ENCODE measurements at places on chromosomes 1 and 21.

- no peak for DNase-seq
Measured at GRCh38 chr1:56481140-56481694, 98.1 kb downstream of the PLPP3 start.

DNA sequence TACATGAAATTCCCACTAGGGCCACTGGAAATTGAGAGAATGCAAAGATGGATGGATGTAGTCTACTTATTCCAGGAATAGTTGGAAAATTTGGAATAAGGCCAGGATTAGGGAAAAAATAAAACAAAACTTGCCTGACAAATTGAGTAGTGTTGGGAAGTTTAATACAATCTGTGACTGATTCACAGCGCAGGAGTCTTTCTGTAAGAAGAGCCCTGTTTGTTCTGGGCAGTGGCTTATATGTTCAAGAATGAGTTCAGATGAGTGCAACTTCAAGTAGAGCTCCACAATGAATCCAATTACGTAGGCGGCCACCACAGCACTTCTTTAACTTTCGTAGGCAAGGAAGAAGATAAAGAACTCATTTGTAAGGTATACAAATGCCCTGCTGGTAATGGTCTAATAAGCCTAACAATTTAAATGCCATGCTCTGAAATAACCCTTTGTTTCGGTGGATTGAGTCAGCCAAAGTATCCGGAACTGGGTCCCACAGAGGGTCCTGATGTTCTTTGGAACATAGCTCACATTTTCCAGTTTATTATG is 47.1 kb upstream of the KCNE1 start:
- no peak for DNase-seq

- DNase-seq: no peak
Measured at GRCh38 chr1:9559673-9560072, 20.4 kb downstream of the SLC25A33 start.

- DNase-seq: no peak
Measured at GRCh38 chr1:9135073-9135836, 6.4 kb upstream of the GPR157 start.

GRCh38 chr1:147647796-147648633 is 22.3 kb downstream of the ACP6 start:
- no peak for DNase-seq

- no peak for DNase-seq
Measured at GRCh38 chr1:4974981-4975685, 320.7 kb downstream of the AJAP1 start.

- no peak for DNase-seq
Measured at GRCh38 chr1:199747984-199748383, 279.5 kb upstream of the NR5A2 start.

DNA sequence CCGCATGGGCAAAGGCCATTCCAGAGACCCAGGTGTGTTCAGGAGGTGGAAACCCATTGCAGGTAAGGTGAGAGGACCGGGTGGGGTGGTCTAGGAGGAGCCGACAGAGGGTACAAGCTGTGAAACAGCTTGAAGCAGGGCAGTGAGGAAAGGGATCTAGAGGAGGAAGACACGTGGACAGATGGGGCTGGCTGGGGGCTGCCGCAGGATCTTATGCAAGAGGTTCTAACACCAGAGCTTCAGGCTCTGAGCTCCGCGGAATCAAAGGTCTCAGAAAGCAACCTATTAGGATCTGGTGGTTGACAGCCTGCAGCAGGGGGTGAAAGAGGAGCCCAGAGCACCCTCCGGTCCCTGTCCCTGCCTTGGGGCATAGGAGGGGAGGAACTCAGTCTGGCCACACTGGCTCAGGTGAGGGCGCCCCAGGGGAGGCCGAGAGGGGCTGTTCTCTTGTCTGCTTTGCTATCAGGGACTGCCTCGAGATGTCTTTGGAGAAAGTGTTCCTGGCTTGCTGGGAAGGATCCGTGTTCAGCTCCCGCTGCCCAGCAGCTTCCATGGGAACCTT is 1.9 kb downstream of the TFF1 start:
- no peak for DNase-seq

- no peak for DNase-seq
Measured at GRCh38 chr1:53593758-53594380, 134.7 kb downstream of the DMRTB1 start.

DNA sequence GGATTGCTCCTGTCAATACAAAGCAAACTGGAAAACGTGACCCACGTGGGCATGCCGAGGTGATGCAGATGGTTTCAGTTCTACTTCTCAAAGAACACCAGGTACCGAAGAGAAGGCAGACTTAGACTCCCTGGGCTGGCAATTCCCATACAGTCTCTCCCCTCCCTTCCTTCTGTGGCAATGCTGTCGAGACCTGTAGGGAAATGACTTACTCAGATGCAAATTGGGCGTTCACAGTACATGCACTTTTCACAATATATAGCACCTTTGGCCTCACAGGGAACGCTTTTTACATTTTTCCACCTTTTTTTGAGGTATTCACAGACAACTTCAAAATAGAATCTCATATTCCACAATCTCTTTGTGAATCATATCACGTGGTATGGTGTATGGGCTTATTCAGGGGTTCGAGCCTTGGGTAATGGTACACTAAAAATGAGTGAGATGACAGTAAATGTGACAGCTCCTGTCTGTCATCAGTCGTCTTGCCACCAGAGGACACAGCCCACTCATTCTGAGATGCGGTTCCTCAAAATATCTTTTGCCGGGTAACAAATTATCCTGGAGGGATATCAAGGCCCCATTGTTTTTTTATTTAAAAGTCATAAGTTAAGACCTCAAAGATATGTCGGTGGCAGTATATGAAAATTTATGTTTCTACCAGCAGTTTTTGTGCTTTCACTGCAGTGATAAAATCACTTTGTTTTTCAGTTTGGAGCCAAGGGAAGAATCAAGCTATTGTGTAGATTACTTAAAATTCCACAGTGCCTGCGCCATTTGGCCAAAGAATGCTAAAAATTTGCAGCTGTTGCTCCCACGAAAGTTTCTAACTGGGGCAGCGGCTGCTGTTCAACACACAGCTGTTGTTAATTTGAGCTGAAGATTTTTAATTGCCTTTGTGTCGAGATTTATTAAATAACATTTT is 168.4 kb downstream of the ZZZ3 start:
- DNase-seq: no peak

DNA sequence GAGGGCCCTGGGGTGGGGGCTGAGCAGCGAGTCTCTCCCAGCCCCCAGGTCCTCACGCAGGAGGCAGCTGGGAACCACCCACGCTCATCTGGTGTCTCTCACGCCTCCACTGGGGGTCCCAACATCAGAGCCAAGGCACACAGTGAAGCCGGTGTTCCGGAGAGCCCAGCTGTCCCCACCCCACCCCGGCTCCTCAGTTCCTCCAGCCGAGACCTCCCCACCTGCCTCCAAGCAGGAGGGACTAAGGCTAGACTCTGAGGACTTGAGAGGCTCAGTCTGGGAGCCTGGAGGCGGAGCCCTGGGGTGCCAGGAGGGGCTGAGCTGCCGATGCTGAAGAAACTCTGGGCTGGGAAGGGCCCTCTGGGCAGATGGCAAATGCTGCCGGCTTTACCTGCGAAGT is 1.6 kb upstream of the HPCA start:
- no peak for DNase-seq

- no peak for DNase-seq
Measured at GRCh38 chr1:207890136-207890738, 20.7 kb downstream of the CD34 start.

GRCh38 chr1:8551057-8551456 is 233.1 kb downstream of the SLC45A1 start:
- DNase-seq: no peak

DNA sequence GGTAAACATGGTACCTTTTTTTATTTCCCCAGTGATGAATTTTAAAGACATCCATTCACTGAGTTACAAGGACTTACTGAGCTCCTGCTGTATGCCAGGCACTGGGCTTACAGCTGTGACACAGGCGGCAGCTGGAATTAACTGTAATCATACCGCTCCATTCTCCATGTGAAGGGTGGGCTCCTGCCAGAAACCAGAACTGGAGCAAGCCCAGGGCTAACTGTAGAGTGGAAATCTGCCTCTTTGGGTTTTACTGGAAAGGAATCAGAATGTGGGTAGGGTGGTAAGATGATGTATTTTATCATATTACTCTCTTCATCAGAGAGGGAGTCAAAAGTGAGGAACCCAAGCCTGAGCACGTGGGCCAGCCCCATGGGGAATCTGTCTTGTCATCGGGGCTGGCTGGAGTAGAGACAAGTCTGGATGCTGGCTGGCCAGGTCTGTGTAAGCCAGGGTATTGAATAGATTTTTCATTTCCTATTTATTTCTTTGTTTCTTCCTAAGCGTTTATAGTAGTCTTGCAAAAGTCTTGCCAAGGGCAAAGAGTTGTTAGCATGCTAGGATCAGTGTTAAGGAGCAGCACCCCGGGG is 21.5 kb downstream of the FGGY start:
- no peak for DNase-seq

GRCh38 chr1:170284016-170284415 is 138.3 kb downstream of the NTMT2 start:
- no peak for DNase-seq

DNA sequence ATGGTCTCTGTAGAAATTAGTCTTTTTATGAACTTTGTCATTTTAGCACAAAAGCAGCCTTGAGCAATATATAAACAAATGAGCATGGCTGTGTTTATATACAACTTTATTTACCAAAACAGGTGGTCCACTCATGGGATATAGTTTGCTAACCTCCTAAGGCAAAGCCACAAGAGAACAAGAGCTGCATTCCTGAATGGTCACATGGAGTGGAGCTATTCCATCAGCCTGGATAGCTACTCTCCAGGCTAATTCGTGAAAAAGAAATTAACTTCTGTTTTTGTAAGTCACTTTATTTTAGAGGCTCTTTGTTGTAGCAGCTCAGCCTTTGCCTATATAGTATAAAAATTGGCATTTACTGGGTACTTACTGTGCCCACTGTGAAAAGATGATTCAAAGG is 163.3 kb upstream of the FAM78B start:
- DNase-seq: no peak

- DNase-seq: peak; percentile 59
Measured at GRCh38 chr1:66182551-66183178, 351.3 kb upstream of the SGIP1 start.

- DNase-seq: no peak
Measured at GRCh38 chr1:119731741-119732430, 20.2 kb downstream of the PHGDH start.

- no peak for DNase-seq
Measured at GRCh38 chr1:118868387-118868786, 119.8 kb downstream of the TBX15 start.

- DNase-seq: no peak
Measured at GRCh38 chr1:198500096-198500495, 40.4 kb downstream of the ATP6V1G3 start.

DNA sequence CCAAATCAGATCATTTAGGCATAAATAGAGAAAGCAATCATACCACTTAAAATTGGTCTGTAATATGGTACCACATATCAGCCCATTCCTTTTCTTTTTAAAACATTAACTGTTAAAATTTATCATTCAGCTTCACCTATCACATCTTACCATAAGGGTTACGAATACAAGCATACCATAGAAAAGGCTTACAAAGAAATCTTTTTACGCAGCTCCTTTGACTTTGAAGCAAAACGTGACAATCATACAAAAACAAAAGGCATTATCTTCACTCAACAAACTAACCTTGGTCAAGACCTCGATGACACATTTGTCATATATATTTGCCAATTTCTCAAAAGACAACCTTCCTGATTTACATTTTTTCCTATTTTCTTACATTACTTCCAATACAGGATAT is 169.0 kb downstream of the SMYD3 start:
- no peak for DNase-seq

DNA sequence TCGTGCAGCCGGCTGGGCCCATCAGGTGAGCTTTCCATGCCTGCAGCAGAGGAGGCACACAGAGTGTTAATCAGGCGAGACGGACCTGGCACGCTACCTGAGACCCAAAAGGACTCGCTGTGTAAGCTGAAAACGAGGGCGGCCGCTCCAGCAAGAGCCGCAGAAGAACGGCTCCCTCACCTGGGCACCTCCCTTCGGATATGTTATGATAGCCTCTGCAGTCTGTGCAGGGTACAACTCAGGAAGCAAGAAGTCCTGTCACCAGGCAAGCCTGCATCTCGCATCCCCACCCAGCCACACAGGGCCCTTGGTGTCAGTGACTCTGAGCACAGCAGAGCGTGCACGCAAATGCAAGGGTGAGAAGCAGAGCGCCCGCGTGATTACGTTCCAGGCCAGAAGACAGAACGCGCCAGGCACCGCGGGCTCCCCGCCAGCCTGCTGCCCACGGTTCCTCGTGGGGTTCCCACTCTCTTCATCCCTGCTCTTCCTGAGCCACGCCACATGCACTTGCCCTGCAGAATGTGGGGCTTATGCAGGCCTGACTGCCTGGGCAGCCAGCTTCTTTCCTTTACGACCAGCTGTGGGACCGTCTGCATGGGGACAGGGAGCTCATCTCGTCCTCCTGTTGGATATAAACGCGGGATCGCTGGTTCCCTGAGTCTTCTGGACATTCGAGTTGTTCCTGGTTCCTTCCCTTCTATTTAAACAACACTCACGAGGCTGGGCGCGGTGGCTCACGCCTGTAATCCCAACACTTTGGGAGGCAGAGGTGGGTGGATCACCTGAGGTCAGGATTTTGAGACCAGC is 20.2 kb upstream of the LRRC47 start:
- no peak for DNase-seq

DNA sequence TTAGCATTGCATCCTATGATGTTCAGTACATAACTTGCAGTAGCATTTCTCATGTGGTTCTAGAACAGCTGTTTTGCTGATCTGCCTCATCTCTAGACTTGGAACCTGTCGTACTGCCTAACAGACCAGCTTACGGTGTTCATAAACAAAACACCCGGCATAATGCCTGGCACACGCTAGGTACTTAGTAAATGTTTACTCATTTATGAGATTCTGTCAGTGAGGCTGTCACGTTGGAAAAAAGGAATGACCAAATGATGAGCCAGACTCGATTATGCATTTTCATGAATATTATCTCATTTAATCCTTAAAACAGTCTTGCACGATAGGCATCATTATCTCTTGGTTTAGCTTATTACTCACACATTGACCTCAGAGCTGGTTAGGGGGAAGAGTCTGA is 46.4 kb downstream of the CACHD1 start:
- no peak for DNase-seq

DNA sequence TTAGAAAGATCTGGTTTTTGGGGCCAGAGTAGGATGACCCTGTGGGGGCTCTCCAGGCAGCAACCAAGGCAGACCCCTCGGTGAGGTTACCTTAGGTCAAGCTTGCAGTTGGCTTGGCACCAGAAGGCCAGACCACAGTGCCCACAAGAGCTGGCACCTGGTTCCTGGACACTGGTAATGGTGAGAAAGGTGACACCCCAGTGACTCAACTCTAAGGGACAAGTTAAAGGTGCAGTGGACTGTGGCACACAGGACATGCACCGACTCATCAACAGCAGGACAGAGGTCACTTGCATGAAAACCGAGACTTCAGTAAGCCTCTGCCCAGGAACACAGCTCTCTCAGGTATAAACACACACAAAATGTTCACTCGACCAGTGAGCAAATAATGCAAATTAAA is 6.7 kb downstream of the LRRC38 start:
- no peak for DNase-seq

Measured in stimulated activated CD4-positive, alpha-beta T cell treated with anti-CD3 and anti-CD28 coated beads, Interleukin-15, amount 100 ng/mL, for 24 hours (primary cell).